ENCODE measurements at places on chromosomes 2 and 18.

DNA sequence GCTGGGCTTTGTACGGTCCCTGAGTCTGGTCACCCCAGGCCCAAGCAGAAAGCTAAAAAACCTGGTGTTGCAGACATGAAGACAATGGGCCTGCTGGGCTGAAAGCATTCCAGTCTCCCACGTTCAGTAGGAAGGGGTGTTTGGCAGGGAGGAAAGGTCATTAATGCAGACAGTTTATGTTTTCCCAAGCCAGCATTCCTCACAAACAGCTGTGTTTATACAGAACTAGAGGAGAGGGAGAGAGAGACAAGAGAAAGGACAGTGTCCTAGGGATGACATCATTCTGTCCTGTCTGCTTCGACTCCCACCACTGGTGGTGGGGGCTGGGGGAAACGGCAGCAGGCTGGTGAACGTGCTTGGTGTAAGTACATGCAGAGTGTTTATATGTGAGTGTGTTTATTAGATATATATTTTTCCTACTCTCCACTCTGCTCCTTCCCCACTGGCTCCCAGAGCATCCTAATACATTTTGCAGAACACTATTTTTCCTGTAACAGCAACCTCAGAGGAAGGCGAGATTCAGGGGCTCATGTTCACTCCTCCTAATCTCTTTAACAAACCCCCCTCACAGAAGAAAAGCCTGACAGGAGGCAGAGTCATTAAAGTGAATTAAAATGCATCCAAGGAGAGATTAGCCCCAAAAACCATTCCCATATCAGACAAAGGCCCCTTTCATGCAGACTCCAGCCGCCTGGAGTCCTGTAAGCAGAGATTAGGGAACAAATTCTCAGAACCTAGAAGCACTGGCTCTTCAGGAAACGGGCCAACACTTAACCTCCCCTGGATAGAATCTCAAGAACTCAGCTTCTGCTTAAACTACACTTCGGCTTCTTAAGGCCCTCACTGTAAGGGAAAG, 380.4 kb downstream of the TNS1 start:
- DNase-seq: no peak

GRCh38 chr18:9413576-9413975, 61.7 kb upstream of the RALBP1 start:
- DNase-seq: no peak

DNA sequence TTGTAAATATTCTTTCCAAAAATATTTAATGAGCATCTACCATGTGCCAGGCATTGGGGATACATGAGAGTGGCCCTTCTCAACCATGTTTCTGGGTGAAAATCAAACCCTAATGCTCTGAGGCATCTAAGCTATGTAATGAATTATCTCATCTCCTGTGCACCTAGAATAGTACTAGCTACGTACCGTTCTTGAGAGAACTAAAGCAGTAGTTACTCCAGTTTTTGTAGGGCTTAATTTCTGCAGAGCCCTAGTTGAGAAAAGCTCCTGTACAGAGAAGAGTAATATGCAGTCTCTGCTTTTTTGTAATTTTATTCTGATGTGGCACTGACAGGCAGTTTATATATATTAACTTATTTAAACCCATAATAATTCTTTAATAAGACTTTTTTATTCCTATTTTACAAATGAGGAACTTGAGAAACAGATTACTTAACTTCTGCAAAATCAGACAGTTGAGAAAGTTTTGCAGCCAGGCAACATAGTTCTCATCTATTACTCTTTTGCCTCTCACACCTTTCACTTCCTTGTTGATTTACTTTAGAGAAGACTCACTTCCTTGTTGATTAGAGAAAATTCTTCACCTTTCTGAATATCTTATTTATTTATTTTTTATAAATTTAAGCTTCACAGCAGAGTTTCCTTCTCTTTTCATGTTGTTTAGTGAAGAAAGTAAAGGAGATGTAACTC, 3.1 kb downstream of the SPOPL start:
- DNase-seq: no peak

DNA sequence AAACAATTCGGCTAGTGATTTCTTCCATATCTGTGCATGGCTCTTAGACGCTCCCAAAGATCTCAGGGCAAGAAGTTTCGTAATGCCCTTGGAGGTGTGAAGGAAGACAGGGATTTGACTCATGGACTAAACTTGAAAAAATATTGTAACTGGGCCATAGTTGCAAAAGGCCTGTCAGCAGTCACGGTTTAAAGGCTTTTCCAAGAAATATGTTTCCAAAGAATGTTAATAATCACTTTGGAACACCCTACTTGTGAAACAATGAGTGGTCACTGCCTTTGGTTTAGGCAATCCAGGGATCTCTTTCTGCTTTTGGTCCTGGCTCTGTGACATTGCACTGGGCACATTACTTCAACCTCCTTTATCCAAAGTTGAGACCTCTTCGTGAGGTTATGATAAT, 102.5 kb upstream of the RASGRP3 start:
- no peak for DNase-seq

DNA sequence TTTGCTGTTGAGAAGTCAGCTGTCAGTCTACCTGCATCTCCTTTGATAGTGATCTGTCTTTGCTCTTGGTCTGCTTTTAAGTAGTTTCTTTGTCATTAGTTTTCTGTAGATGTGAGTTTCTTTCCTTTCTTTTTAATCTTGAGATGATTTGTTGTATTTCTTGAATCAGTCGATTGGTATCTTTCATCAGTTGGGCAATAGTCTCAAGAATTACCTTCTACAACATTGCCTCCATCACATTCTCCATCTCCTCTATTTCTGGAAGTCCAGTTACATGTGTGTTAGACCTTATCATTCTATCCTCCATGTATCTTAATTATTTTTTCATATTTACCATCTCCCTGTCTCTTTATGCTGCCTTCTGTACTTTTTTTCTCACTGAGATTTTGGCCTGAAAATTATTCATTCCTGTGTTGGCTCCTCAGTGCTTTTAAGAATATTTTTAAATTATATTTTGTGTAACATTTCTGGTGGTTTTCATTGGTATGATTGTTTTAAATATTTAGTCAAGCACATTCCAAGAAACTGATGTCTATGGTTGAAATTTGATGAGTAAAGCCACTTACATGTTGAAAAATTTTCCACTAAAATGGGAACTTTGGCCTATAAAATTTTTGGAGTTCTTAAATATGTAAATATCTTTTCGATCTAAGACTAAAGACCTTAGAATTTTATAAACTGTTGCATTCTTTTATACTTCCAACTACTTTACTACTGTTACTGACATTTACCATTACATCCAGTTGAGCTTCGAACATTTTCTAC, 239.5 kb upstream of the MGAT5 start:
- no peak for DNase-seq

DNA sequence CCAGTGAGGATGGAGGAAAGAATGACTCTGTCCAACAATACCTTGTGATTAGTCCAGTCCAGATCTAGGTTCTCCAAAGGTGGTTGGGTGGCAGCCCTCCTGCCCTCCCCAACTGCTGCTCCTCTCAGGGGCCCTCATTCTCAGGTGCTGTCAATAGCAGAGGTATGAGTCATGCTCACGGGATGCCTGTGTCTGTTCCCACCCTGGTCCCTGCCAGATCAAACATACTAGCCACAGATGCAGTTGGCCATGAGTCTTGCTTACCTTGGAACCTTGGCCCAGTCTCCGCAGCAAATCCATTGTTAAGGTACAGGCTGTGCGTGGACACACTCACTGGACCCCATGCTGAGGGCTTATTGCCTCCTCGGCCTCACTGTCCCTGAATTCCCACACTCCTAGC, 24.9 kb upstream of the RPIA start:
- DNase-seq: no peak

DNA sequence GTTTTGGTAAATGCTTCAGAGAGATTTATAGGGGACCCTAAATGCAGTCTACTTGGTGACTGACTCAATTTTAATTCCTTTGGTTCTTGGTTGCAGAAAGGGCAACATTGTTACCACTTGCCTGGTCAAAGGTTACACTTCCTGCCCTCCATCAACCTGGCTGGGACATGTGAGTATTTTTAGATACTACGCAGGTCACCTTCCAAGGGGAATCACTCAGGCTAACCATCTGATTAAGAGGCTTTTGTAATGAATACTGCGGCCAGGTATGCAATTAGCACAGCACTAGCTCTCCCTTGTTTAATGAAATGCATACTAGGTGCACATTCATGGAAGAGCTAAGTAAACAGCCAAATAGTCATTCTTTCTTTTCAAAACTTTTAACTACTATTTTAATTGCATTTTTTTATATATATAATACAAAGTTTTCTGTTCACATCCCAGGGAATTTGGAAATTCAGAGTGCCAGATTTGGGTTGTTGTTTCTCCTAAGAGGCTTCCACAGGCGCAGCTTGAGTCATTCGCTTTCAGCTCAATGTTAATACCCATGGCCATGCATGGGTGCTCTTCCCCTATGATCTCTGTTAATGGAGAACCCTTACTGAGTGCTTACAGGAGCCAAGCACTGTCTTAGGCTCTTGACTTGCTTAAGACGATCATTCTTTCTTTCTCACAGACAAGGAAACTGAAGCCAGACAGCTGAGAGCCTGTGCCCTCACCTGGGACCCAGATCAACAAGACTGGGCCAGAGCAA, 152.2 kb downstream of the MTX2 start:
- no peak for DNase-seq

DNA sequence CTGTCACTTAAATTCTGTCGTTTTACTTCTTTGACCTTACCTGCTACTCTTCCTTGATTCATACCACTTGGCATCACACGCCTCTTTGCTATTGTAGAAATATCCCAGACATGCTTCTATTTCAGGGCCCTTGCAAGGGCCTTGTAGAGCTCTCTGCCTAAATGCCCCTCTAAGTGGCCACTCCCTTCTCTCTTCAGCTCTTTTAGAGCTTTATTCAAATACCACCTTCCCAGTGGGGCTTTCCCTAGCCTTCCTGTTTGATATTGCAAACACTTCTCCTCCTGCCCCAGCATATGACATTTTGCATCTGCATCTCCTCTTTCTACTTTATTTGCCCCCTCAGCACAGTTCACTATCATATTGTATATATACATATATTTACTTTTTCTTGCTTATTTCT, 54.0 kb downstream of the PELI1 start:
- no peak for DNase-seq

GRCh38 chr2:54083021-54083420, 32.4 kb upstream of the ACYP2 start:
- no peak for DNase-seq

DNA sequence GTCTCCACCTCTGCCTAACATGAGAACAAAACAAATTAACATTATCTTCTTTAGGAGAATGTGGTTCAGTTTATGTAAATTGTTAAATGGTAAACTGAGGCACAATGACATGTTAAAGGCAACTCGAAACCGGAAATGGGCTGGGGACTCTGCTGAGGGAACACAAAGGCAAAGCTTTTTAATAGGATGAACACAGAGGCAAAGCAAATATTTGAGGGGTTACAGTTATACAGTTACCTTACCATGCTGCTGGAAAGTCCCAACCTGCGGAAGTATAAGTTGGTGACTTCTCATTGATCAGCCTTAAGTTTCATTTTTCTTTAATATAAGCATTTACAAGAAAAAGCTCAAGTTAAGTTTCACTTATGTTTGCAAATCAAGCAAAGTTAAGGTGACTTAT, 195.0 kb downstream of the DLGAP1 start:
- no peak for DNase-seq

GRCh38 chr18:47587587-47587986, 336.1 kb upstream of the SKOR2 start:
- no peak for DNase-seq

GRCh38 chr18:65755616-65756015, 4.8 kb downstream of the CDH7 start:
- DNase-seq: no peak

- no peak for DNase-seq
Observed at GRCh38 chr2:52054824-52055223, 1022.9 kb upstream of the NRXN1 start.

- no peak for DNase-seq
Observed at GRCh38 chr18:62186499-62186773, 420 bp downstream of the PIGN start.

GRCh38 chr2:207779523-207779922, 9.8 kb upstream of the FZD5 start:
- no peak for DNase-seq

Data from hematopoietic multipotent progenitor cell treated with erythropoietin and hydrocortisone succinate and interleukin-3 and kit ligand, for 8 days (in vitro differentiated cells).